Pulmonary artery endothelial cell (primary cell): ENCODE measurements at places on chromosomes 12 and 14. TPM values are rescaled to one million over a fixed set of nuclear protein-coding genes. Genes with fewer than 3 reads are reported as not detected.

DNA sequence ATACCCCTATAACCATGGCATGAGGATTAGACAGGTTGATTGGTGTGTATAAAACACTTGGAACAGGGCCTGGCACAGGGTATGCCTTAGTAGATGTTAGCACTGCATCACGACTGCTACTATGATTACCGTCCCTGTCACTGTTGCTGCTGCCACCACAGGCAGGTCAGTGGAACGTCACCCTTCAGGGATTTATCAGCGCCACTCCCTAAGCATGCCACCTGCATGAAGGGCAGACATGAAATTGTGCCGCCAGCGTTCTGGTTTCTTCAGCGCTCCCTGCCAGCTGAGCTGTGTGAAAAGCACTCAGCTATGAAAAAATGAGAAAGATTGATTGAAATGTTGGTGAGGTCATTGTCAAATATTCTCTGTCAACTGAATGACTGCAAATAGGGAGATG lies 477.0 kb downstream of the DPF3 start:
- DNase-seq, result no peak

DNA sequence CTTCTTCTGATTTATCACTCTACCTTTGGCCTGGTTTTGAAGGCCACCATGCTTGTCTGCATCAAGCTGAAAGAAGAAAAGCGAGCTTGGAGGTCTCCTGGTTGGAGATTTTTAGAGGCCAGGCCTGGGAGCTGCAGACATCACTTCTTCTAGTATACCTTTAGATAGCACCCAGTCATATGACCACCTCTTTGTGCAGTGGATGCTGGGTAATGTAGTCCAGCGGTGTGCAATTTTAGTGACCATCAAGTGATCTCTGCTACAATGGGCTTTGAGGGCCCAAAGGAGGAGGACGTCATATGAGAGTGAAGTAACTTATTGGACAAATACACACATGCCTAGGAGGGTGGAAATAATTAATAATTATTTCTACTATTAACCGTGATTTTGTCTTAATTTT lies 15.2 kb upstream of the WNT5B start:
- no peak for DNase-seq

- no peak for DNase-seq
These were observed 66.4 kb downstream of the TESC start for GRCh38 chr12:117032593-117033381.

- DNase-seq, result no peak
These were observed 68.4 kb upstream of the ASPG start for GRCh38 chr14:104016873-104017650.

GRCh38 chr14:83764656-83765599 lies 1765.0 kb upstream of the FLRT2 start:
- DNase-seq, result no peak

DNA sequence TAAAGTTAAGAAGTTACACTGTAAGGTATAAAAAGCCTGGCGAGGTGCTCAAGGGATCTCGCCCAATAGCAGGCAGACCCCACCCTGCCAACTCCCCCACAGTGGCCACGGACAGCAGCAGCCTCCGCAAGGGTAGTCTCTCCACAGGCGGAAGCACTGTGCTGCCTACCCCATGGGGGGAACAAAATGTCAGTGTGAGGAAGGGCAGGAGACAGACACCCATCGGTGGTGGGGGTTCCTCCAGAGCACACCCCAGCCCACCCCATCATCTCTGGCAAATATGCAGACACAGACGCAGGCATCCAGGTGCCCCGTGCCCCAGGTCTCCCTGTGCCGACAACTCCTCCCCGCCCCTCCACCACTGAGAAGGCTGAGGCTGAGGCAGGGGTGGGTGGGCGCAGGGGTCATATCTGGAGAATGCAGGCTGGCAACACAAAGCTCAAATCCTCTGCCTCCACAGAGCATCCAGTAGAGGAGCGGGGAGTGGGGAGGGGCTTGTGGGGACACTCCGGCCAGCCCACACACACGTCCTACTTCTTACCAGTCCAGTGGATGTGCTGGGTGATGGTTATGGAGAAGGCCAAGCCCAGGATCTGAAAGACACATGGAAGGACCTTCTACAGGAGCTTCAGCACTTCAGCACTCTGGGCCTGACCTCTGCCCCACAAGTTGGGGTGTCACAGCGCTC lies 68.3 kb upstream of the DDX11 start:
- DNase-seq, result no peak

DNA sequence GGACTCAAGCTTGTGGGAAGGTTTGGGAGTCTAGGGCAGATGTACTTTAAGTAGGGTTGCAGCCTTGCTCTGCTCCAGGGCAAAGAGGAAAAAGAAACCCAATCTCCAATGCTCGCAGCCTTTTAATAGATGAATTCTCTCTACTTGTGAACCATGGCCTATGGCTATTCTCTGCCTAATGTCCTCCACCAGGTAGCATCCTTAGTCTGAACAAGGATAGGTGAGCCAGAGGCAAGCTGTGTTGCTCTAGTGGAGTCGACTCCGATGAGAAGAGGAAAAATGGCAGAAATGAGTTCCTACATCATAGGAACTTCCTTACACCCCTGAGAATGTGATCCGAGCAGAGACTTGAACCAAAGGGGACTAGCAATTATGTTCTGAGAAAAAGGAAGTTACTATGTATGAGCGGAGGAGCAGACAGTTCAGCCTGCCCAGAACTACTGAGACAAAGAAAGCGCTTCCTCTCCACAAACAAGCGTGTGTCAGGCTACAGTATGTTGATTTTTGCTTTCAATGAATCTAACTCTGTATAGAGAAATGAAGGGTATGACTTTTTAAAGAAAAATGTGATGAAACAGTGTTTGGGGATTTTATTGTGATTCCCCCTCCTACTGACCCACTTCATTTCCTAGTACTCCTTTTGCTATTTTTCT lies 153.6 kb upstream of the ARID2 start:
- DNase-seq, result no peak

- no peak for DNase-seq
These were observed 63.3 kb upstream of the ABCD2 start for GRCh38 chr12:39682689-39683477.

The ETFBKMT gene
- 2.7 and 3.4 TPM in 2 replicates for total RNA-seq

The IKZF4 gene
- total RNA-seq, result 0.46 and 0.86 TPM in 2 replicates

The CELA1 gene
- not detected in 2 replicates for total RNA-seq

The ACVRL1 gene
- 439 and 664 TPM in 2 replicates for total RNA-seq

The HPD gene
- total RNA-seq, result not detected in 2 replicates

The FRS2 gene
- 17.9 and 19.6 TPM in 2 replicates for total RNA-seq
